Stimulated activated effector memory CD8-positive, alpha-beta T cell treated with anti-CD3 and anti-CD28 coated beads, Interleukin-12 subunit alpha, Interleukin-12 subunit beta, amount 100 ng/mL, for 72 hours (primary cell): ENCODE measurements at places on chromosomes 5 and 9.

DNA sequence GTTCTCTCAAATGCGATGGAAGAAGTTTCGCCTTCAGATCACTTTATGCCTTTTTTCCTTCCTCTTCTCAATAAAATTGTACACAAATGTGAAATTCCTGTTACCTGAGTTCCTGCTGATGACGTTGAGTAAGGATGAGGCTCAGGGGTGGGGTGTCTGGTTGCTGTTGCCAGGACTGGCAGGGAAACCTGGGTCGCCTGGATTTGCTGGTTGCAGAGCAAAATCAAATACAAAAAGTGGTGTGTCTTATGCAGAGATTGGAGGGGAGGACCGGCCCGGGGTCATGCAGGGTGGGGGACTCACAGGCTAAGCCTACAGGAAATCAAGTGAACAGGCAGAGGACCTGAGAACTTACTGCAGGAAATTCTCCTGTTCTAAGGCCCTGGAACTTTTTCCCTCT, 39.2 kb downstream of the ANXA2R start:
- DNase-seq, result no peak

- DNase-seq, result no peak
These were observed 32.6 kb downstream of the SLC38A9 start for GRCh38 chr5:55679556-55679955.

GRCh38 chr5:168836603-168837231, 257.5 kb upstream of the PANK3 start:
- no peak for DNase-seq

GRCh38 chr5:68533571-68534084, 318.1 kb downstream of the PIK3R1 start:
- no peak for DNase-seq

DNA sequence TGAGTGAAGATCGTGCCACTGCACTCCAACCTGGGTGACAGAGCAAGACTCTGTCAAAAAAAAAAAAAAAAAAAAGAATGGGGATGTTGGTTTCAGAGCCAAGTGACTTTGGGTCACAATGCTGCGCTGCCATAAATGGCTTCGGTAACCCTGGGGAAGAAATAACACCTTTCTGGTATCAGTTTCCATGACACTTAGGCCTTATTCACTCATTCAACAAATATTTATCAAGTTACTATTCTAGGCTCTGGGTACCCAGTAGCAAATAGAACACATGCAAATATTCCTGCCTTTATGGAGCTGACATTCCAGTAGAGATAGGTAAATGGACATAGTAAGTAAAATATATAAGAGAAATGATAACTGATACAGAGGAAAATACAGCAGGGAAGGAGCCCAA, 454.2 kb downstream of the PDE4D start:
- no peak for DNase-seq

GRCh38 chr5:90367879-90368278, 41.7 kb downstream of the CETN3 start:
- no peak for DNase-seq

GRCh38 chr9:91677331-91677730, 253.7 kb upstream of the NFIL3 start:
- no peak for DNase-seq

DNA sequence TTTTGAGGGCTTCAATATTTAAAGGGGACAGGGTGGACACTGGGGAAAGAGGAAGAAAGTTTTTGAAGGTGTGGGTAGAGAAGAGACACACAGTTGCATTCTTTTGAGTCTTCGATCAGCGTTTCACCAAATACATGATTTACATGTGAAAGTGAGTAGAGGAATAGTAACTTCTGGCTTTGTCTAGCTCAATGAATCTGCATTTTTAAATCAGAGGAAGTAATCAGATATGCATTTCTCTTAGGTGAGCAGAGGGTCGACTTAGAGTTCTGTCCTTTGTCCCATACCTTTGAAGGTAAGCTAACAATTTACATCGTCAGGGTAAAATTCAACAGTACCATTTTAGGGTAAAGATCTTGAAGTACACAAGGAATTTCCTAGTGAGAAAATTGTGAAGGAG, 406.4 kb upstream of the ZNF462 start:
- DNase-seq, result no peak

DNA sequence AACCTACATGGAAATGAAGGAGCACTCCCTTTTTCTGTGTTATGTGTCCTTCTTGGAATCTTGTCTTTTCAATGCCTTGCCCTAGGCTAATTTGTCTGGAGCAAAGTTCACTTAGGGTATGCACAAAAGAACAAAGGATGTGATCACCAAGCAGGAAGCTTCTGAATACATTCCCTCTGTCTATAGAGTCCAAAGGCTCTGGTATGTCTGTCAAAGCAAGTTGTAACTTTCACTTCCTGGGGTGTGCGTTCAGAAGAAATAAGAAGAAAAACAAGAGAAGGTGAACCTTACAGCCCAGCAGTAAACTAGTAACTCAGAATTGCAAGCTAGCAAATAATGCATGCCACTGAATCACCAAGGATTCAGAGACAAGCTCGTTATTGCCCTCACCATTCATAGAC, 31.7 kb upstream of the CDH6 start:
- DNase-seq, result no peak

- DNase-seq, result no peak
These were observed 13.6 kb downstream of the CPEB4 start for GRCh38 chr5:173901705-173902104.

GRCh38 chr5:141778206-141778605, 96.2 kb upstream of the ARAP3 start:
- no peak for DNase-seq

GRCh38 chr9:121952611-121953010, 140.5 kb downstream of the TTLL11 start:
- DNase-seq, result no peak

GRCh38 chr5:33232731-33233505, 207.8 kb upstream of the TARS1 start:
- no peak for DNase-seq

GRCh38 chr5:82332886-82333615, 54.9 kb upstream of the RPS23 start:
- DNase-seq, result no peak

DNA sequence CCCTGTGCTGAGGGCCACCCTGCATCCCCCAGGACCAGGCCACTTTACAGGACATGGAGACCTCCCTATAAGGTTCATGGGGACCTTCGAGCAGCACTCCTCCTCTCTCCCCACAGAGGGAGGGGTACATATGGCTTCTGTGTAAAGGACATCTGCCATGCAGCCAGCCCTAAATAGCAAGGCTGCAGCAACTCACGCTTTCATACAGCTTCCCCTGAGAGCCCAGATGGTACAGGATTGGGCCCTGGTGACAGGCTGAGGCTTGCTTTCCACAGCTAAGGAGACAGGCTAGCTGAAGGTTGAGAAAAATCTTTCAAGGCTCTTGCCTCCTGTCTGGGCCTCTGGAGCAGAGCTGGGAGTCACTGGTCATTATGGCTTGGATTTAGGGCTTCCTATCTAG, 147.0 kb upstream of the ZNF366 start:
- DNase-seq, result no peak

- DNase-seq, result no peak
These were observed 60.6 kb upstream of the AFAP1L1 start for GRCh38 chr5:149210968-149211490.

DNA sequence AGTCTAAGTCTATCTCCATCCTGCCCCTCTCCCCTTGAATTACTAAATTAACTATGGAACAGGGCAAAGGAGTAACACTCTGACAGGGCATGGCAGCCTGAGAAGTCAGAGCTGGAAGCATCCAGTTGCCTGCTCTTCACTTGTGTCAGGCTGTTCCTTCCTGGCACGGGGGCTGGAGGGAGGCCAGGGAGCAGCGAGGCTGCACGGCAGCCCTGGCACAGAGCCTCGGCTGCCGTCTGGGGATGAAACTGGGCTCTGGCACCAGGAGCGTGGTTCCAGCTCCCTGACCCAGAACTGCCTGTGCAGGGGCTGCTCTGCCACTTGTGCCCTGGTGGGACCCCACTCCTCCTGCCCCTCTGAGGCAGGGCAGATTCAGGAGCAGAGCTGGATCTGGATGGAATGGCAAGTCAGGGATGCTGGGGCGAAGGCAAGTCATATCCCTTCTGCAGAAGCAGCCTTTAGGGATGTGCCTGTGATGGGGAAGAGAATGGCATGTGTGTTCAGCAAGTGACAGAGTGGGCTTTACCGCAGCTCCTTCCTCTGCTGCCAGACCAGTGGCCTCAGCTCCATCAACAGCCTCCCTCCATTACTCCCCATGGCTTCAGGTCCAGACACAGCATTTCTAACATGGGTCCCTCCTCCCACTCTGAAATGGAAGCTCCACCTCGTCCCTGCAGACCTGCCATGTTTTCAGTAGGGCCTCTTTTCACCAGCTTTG, 42.2 kb upstream of the PDE8B start:
- no peak for DNase-seq

DNA sequence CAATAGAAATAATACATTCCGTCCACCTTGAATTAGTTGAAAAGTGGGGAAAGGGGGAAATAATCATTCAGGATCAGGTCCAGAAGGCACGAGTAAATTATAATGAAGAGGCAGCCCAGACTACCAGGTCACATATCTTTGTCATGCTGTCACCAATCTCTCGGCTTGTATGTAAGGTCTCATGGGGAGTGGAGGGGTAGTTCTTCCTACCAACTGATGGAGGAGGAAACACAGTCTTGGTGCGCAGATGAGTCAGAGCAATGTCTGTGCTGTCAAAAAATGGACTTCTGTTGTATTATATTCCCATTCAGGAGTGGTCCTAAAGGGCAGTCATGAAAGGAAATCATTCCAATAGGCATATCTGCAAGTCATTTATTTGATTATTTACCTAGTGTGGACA, 164.2 kb upstream of the PTGER4 start:
- DNase-seq, result no peak

- DNase-seq, result no peak
These were observed 21.4 kb downstream of the CEP72 start for GRCh38 chr5:633501-633955.

DNA sequence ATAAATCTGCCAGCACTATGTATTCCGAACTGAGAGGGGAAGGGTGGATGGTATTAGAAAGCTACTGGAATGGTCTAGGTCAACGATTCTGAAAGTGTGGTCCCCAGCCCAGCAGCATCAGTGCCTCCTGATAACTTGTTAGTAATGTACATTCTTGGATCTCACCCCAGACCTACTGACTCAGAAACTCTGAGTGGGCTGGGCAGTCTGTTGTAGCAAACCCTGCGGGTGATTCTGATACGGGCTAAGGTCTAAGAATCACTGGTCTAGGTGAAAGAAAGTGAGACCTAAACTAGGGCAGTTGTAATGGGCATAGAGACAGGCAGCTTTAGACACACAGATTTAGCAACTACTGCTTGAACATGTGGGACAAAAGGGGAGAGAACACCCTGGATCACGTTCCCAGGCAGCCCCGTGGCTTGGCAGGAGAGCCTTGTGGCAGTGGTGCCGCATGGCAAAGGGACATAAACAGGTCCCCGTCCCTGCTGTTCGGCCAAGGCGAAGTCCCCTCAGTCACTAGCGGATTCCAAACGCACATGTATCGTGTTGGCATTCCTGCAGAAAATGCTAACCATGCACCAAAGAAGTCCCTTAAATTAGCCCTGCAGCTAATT, 216.3 kb downstream of the TTLL11 start:
- no peak for DNase-seq

- no peak for DNase-seq
These were observed 68.1 kb downstream of the SPOCK1 start for GRCh38 chr5:137431051-137431450.

DNA sequence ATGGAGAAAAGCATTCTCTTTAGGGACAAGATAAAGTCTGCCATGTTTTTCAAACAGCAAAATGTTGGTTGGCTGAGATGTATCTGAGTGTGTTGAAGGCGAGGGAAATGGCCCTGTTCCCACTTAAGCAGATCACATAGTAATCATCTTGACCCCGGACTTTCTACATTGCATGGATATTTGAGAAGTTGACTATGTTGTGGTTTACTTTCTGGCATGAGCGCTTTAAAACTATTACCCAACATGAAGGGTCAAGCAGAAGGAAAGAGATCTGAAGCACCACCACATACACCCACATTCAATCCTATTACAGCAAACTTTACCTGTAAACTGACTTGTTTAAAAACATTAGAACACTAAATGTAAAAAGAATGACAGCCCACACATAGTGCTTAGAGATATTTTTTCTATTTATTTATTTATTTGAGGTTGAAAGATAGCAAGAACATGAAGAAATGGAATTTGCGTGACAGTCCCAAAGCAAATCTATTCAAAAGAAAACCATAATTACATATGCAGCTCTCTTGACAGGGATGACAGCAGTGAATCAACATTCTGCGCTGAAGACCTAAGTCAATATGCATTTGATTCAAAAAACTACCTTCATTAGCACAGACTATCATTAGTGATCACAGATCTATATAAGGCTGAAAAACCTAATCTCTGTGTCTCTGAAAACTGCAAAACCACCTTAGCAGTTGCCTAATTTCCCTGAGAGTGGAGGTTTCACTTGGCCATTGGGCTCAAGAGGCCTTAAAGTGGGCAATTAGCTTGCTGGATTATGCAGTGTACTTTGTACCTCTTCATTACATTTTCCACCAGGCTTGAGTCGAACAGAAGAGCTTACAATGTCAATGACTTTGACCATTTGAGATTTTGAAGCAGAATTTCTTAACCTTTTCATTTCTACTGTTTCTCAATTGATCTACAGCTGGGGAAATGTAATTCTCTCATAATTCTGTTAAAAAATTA, 195.0 kb downstream of the PDE4D start:
- no peak for DNase-seq

- no peak for DNase-seq
These were observed 82.7 kb downstream of the SFXN1 start for GRCh38 chr5:175561085-175561484.

DNA sequence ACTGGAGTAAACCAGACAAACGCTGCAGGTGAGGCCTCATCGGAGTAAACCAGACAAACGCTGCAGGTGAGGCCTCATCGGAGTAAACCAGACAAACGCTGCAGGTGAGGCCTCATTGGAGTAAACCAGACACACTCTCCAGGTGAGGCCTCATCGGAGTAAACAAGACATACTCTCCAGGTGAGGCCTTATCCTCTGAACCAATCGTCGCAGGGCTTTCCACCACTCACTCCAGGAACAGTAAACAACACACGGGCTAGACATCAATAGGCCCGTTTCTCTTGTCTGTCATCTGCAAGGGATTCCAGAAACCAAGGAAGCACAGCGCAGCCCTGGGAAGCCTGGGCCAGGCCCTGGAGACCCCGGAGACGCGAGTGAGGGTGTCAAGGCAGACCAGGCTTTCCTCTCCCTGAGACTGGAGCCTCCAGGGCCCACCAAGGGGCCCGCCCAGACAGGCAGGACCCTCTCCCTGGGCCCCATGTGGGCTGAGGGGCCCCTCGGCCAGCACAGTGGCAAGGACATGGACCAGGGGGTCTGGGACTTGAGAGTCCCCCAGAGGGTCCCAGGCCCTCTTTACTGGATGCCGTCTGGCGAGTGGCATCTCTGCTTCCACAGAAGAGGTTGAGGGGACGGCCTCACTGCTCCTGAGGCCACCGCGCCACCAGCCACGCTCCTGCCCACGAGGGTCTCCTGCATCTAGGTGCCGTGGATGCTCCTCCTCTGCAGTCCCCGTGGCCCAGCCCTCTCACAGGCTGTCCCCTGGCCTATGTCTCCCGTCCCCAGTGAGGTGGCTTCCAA, 26.4 kb upstream of the NSMF start:
- no peak for DNase-seq

GRCh38 chr5:42423285-42424165, at the start of gene GHR:
Gene GHR (plus strand): TSS chr5:42423439. CDS start chr5:42565875, 142,436 bp downstream.
- DNase-seq, result peak; percentile 49
